ENCODE measurements at places on chromosomes 5 and 9. TPM values are rescaled to one million over a fixed set of nuclear protein-coding genes. Genes with fewer than 3 reads are reported as not detected.

DNA sequence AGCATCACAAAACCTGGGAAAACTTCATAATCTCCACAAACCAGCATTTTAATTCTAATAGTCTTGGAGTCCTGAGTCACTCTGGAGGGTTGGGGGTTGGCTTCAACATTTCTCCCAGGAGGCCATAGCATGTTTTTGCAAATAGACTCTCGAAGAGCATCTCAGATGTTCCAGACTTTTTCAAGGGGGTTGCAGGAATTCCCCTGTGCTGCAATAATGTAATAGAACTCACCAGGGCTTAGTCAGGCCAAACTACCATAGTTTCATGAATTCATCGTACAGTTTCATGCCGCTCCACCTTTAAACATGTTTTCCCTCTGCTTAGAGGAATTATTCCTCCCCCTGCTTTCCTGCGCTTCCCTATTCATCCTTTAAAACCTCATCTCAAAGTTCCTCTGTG is 499.5 kb upstream of the KLF4 start:
- DNase-seq: no peak

DNA sequence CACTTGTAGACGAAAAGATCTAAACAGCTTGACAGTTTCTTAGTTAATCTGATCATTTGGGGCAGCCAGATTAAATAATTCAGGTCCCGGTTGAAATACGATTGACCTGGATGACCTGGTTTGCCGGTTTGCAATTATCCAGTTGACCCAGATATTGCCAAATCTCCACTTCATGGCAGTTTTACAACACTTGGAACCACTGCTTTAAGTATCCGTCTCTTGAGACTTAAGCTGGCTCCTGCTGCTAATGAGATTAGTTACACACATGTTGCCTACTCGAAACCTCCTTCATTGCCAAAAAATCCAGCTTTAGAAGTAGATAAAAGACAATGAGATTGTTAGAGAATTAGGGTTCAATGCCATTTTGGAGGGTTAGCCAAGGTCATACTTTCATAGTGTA is 136.2 kb upstream of the HAPLN1 start:
- no peak for DNase-seq

DNA sequence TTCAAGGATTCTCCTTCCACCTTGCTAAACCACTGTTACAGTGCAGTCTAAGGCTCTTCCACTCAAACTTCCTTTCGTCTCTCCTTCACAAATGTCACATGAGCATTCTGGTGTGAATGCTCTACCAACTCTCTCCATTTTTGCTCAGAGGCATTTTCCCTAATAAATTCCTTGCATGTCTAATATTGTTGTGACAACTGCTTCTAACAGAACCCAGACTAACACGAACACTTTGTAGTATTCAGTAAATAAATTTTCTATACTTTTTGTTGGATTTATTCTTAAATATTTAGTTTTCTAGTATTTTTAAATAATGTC is 24.0 kb downstream of the RAPGEF6 start:
- DNase-seq: no peak

DNA sequence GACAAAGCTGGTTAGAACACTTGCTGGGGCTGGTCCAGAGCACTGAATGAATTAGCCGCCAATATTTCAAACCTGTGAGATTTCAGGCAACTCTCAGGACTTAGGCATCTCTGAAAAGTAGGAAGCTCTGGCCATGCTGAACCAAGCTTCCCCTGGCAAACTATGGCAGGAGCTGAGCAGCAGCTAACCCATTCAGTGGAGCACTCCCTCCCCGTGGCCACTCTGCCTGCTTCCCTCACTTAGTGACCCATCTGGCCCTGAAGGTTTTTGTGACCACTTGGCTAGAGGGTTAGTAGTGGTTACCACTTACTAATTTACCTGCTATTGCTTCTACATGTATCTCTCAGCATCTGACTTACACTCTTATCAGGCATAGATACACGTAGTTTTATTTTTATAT is 25.5 kb downstream of the FOXI1 start:
- DNase-seq: no peak

- no peak for DNase-seq
Measured at GRCh38 chr5:181194489-181195248, 10.3 kb downstream of the TRIM7 start.

FOXI1 gene
- total RNA-seq: not detected
